ENCODE measurements at places on chromosomes 13 and 19. TPM values are rescaled to one million over a fixed set of nuclear protein-coding genes. Genes with fewer than 3 reads are reported as not detected.
A peak's percentile ranks its signal among the peaks of the same experiment; 100 is the strongest.

- no peak for DNase-seq
- no peak within 1 kb of the TSS for H3K27ac ChIP-seq
- no peaks in the 10 kb centered on the region for H3K4me1 ChIP-seq
- no peaks in the 10 kb centered on the region for H3K36me3 ChIP-seq
These were observed at the start of gene LAIR2 for GRCh38 chr19:54502518-54503048. TSS of gene LAIR2 (plus strand) at chr19:54502831. CDS start at chr19:54502919, 88 bp downstream.

GRCh38 chr19:10269333-10270179, 1.4 kb upstream of the ICAM1 start:
- H3K27ac ChIP-seq = no peak overlapping the region
- peak; percentile 82 for DNase-seq
- peaks cover 6% of the 10 kb centered on the region for H3K4me1 ChIP-seq
- peak overlapping the region; percentile 33 for H3K4me3 ChIP-seq
- H3K36me3 ChIP-seq = no peaks in the 10 kb centered on the region

- no peaks in the 10 kb centered on the region for H3K27me3 ChIP-seq
- H3K4me1 ChIP-seq = peaks cover 44% of the 10 kb centered on the region
- peak overlapping the region; percentile 99 for H3K27ac ChIP-seq
- peak overlapping the region; percentile 70 for H3K4me3 ChIP-seq
These were observed 2.6 kb upstream of the JUNB start for GRCh38 chr19:12788682-12789097.

- H3K4me1 ChIP-seq = no peaks in the 10 kb centered on the region
- no peak overlapping the region for H3K4me3 ChIP-seq
- no peaks in the 10 kb centered on the region for H3K36me3 ChIP-seq
- H3K27ac ChIP-seq = no peak overlapping the region
- peak; percentile 6 for DNase-seq
These were observed 170.8 kb upstream of the SOX1 start for GRCh38 chr13:111895896-111896821.

DNA sequence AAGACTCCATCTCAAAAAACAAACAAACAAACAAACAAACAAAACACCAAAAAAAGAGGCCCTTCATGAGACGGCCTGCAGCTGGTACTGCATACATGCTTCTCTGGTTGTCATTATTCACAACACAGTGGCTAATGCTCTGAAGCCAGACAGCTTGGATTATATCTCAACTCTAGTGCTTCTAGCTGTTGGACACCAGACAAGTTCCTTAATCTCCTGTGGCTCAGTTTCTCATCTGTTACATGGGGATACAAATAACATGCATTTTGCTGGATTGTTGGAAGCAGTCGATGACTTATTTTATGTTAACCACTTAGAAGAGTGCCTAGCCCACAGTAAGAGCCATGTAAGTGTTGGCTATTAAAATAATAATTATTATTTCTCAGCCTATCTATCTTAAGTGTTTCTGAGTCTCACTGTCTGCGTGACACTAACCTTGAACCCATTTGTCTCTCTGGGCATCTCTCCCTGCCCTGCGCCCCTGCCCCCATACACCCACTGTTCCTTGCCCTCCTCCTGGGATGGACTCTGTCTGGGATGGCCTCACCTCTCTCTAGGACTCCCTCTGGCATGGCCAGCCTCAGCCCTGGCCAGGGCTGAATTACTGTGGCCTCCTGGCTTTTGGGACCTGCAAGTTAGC, 3.1 kb upstream of the JUNB start:
- peak overlapping the region; percentile 95 for H3K27ac ChIP-seq
- no peaks in the 10 kb centered on the region for H3K27me3 ChIP-seq
- no peaks in the 10 kb centered on the region for H3K36me3 ChIP-seq
- H3K4me3 ChIP-seq = peak overlapping the region; percentile 81
- DNase-seq = no peak

- no peaks in the 10 kb centered on the region for H3K36me3 ChIP-seq
- no peaks in the 10 kb centered on the region for H3K4me1 ChIP-seq
- H3K27ac ChIP-seq = no peak overlapping the region
- DNase-seq = no peak
- no peak overlapping the region for H3K4me3 ChIP-seq
These were observed 1320.2 kb upstream of the PCDH9 start for GRCh38 chr13:68550330-68550729.

- peaks cover 13% of the 10 kb centered on the region for H3K27me3 ChIP-seq
- no peaks in the 10 kb centered on the region for H3K36me3 ChIP-seq
- no peaks in the 10 kb centered on the region for H3K4me1 ChIP-seq
- DNase-seq = no peak
These were observed 14.2 kb downstream of the OR7A17 start for GRCh38 chr19:14871619-14872230.

RNF113B gene
- not detected for total RNA-seq

GRCh38 chr19:47107202-47107952, 6.2 kb downstream of the ZC3H4 start:
- no peak overlapping the region for H3K4me3 ChIP-seq
- no peaks in the 10 kb centered on the region for H3K27me3 ChIP-seq
- DNase-seq = no peak
- H3K36me3 ChIP-seq = no peaks in the 10 kb centered on the region

DNA sequence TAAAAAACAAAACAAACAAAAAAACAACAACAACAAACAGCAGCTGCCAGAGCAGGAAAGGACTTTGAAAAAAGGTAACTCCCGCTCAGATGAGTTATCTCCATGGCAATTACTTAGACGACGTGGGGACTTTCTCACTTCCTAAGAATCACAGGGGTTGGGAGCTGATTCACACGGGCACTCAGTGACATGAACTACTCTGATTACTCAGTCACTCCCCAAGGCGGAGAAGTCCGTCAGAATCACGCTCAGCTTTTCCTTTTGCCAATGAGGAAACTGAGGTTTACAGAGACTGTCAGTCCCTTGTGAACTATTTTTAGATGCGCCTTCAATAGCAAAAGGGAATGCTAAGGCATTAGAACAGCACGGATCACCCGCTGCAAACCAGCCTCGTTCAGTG, 32.3 kb upstream of the MATK start:
- no peaks in the 10 kb centered on the region for H3K36me3 ChIP-seq

DNA sequence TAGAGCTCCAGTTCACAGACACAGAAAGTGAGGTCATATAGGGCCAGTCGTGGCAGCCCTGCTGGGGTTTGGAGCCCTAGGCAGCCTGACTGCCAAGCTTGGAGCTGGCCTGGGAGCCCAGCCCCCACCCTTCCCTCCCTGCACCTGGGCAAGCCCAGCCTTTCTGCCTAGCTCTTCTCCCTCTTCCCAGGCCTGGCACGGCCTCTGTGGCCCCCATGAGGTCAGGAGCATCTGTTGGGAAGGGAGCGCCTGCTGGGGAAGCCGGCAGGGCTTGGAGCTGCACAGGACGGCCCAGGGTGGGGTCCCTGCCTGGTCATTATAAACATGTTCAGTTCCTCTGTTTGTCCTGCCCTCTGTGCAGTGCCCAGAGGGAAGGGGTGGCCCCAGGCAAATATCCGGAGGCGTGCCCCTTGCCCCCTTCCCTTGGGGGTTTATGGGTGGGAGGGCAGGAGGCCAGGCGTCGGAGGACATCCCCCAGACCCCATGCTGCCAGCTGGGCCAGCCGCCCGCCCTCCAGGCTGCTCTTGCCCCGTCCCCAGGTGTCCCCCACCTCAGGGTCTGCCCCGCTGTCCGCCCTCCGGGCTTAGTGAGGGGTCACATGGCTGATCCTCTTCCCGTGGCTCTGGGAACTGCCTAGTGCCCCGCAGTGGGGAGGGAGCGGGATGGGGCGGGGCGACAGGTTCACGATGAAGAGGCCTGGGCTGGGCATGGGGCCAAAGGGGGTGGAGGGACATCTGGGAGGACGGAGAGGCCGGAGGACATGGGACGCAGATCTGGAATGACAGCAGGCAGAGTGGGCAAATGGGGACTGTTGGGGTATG, 30.0 kb upstream of the NCCRP1 start:
- H3K27ac ChIP-seq = peak overlapping the region; percentile 65
- peaks cover 36% of the 10 kb centered on the region for H3K4me1 ChIP-seq
- no peaks in the 10 kb centered on the region for H3K27me3 ChIP-seq
- DNase-seq = peak; percentile 89

DNA sequence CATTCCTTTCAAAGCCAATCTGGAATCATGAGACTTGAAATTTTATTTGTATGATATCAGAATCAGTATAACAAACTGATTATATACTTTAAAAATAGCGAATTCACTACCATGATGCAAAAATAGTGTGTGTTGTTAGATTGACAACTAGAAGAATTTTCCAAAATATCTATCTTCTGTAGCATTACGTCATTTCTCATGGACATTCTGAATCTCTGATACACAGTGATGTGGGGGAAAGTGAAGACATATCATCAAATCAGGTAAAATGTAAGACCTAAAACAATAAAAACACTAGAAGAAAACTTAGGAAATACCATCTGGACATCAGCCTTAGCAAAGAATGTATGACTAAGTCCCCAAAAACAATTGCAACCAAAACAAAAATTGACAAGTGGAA, 1292.0 kb upstream of the PCDH9 start:
- H3K27me3 ChIP-seq = no peaks in the 10 kb centered on the region
- H3K4me3 ChIP-seq = no peak overlapping the region
- H3K4me1 ChIP-seq = no peaks in the 10 kb centered on the region
- H3K36me3 ChIP-seq = no peaks in the 10 kb centered on the region

DNA sequence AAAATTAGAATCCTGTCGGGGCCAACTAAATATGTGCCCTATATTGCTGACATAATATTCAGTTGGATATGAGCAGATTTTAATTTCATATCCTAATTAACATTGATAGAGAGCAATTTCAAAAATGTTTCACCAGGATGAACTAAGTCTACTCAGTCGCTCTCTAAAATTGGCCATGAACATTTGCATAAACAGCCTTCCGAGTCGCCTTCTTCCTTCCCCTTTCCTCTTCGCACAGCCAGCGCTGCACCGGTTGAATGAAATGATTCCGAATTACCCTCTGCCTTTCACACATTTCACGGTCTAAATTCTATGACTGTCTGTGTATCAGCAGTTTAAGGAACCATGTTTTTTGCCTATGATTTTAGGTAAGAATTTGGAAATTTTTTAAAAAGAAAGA, 413.7 kb downstream of the LIG4 start:
- no peak for DNase-seq
- H3K4me1 ChIP-seq = no peaks in the 10 kb centered on the region
- no peaks in the 10 kb centered on the region for H3K36me3 ChIP-seq
- H3K27ac ChIP-seq = no peak overlapping the region

GRCh38 chr13:48994706-48995105, 19.0 kb downstream of the FNDC3A start:
- no peak overlapping the region for H3K4me3 ChIP-seq
- no peak for DNase-seq
- H3K36me3 ChIP-seq = no peaks in the 10 kb centered on the region
- no peaks in the 10 kb centered on the region for H3K27me3 ChIP-seq

DNA sequence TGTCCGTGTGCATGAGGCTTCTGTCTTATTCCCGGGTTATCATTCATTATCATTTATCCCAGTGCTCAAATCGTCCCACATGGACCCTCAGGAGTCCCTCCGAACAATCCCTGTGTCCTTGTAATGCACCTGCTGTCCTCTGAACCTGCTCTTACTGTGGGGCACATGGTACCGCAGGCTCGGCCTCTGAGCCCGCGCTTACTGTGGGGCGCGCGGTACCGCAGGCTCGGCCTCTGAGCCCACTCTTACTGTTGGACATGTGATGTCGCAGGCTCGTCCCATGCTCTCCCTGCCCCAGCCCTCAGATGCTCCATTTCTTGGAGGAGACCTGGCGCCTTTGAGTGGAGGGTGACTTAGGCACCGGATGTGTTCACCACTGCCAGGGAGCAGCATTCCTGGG, 16.8 kb upstream of the ZNF554 start:
- H3K36me3 ChIP-seq = peaks cover 7% of the 10 kb centered on the region
- H3K27ac ChIP-seq = no peak overlapping the region
- H3K4me1 ChIP-seq = no peaks in the 10 kb centered on the region
- no peak for DNase-seq
- no peak overlapping the region for H3K4me3 ChIP-seq

- H3K4me3 ChIP-seq = no peak overlapping the region
- H3K36me3 ChIP-seq = no peaks in the 10 kb centered on the region
- no peaks in the 10 kb centered on the region for H3K4me1 ChIP-seq
These were observed 403.5 kb downstream of the FGF9 start for GRCh38 chr13:22074403-22074802.

- no peaks in the 10 kb centered on the region for H3K4me1 ChIP-seq
- H3K4me3 ChIP-seq = no peak overlapping the region
- H3K27me3 ChIP-seq = no peaks in the 10 kb centered on the region
- H3K27ac ChIP-seq = no peak overlapping the region
- DNase-seq = no peak
These were observed 351.7 kb downstream of the SPRY2 start for GRCh38 chr13:79989217-79989661.

MBD3L3 gene
- total RNA-seq = not detected

MIA gene
- total RNA-seq = not detected

- no peaks in the 10 kb centered on the region for H3K27me3 ChIP-seq
- H3K27ac ChIP-seq = peak overlapping the region; percentile 81
These were observed 814 bp downstream of the NBEA start for GRCh38 chr13:34942732-34943435.
